M059J (cell line): ENCODE measurements at places on chromosomes 7 and 10.

- DNase-seq: no peak
Measured at GRCh38 chr7:46586406-46586805, 665.3 kb upstream of the IGFBP3 start.

DNA sequence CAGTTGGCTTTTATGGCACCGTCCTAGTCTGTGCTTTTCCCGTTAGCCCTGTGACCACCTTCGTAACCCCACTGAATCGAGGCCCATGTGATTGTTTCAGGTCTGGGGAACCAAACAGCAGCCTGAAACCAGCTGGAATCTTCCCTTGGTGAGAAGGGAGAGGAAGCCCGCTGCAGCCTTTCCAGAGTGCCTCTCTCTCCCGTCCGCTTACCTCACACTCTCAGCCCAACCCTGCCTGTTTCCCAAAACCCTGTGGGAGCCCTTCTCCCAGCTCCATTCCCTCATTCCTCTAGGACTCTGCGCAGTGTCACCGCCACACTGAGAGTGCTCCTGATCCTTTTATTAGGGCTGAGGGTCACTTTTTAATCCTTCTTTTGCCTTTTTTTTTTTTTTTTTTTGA, 139.6 kb downstream of the WDR37 start:
- DNase-seq: no peak

DNA sequence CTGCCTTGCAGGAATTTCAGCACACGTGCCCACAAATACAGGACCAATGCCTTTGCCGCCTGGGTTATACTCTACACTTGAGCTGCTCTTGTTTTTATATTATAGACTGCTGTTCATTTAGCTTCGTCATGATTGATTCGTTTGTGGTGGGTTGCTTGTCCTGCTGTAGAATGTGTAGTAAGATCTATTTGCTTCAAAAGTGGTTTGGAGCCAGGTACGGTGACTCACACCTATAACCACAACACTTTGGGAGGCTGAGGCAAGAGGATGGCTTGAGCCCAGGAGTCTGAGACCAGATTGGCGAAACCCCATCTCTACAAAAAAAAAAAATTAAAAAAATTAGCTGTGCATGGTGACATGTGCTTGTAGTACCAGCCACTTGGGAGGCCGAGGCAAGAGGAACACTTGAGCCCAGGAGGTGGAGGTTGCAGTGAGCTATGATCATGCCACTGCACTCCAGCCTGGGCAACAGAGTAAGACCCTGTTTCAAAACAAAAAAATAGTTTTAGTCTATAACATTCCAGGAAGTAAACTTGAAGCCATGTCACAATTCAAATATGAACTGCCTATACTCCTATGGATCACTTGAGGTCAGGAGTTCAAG, 9.0 kb upstream of the RHBDD2 start:
- DNase-seq: peak; percentile 77

DNA sequence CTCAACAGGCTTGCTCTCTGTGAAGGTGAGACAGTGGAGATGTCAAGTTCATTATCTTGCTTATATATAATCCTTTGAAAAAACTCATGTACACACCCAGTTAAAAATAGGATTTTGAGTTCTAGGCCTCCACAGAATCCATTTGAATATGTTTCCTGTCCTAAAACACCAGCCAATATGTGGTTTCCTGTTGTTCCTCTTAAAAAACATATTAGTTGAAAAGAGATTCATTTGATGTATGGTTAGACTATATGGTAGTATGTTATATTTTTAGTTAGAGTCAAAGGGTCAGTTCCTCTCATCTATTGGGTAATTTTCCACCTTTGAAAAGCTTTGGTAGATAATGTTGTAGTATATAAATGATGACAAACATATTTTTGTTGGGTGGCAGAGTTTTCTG, 16.0 kb downstream of the PPP1R9A start:
- DNase-seq: no peak

DNA sequence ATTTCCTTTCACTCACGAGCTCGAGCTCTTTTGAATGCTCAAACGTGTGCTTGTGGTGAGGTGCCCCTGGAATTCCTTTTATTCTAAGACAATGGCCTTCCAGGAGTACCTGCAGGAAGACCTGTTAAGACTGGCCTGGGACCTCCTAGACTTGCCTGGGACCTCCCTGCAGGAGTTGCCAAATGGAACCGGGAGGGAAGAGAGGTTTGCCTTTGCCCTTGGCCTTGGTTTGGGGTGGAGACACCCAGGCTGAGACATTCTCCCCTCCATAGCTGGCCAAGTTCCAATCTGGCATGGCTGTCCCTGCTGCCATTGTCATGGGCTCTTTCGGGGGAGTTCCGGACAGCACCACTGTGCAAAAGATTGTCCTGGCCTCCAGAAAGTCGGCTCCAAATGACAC, 39.7 kb downstream of the DNAJB12 start:
- no peak for DNase-seq

DNA sequence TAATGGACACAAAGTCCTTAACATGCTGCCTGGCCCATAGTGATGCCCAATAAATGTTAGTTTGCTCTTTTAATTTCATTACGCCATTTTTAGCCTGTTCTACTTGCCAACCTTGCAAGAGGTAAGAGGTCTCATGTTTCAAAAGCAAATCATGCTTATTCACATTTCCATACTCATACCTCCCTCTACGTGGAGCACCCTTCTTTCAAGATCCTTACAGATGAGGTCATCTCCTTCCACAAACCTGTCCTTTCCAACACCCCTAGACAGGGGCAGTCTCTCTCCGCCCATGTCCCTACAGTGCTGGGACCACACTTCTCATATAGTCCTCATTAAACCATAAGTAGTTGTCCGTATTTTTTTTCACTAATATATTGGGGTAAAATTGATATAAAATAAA, 271.3 kb downstream of the FGFR2 start:
- DNase-seq: peak; percentile 20

DNA sequence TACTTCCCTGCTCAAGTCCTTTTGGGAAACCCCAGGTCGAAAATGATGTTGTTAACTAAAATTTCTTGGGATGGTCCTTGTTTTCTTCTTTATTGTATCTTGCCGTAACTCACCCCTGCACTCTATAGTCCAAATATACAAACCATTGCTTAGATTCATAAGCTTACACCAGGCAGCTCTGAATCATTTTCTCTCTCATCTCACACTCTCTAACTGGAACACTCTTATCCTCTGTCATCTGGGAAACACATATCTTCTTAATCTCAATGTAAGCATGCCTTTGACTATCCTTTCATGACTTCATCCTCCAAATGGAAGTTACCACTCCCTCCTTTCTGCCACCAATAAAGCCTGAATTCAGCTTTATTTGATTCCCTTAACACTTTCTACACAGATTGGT, 175.8 kb upstream of the ANK3 start:
- DNase-seq: no peak

DNA sequence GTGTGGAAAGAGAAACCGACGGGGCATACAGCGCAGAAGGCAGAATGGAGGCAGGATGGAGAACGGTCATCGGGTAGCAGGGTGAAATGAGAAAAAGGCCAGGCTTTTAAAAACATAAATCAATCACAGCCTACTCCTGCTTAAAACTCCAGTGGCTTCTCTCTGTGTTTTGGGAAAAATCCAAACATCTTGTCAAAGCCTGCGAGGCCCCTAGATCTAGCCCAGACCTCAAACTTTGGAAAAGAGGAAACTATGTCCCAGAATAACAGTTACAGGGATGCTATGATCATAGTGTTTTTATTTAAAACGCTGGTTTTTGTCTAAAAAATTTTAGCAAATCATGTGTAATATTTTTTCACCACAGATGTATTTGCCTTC, 41.1 kb downstream of the PPP1R3C start:
- DNase-seq: no peak
